ENCODE measurements at places on chromosomes 3 and 15. TPM values are rescaled to one million over a fixed set of nuclear protein-coding genes. Genes with fewer than 3 reads are reported as not detected.
A peak's percentile ranks its signal among the peaks of the same experiment; 100 is the strongest.

- peak; percentile 8 for DNase-seq
Measured at GRCh38 chr3:101128786-101129185, 135.6 kb upstream of the ABI3BP start.

Gene RARB
- 37.4 TPM for total RNA-seq

Gene ENTPD3
- total RNA-seq = not detected

Gene EPHA6
- total RNA-seq = not detected

- no peak for DNase-seq
Measured at GRCh38 chr15:70435369-70435768, 328.0 kb downstream of the UACA start.

Gene ZNF717
- 9.7 TPM for total RNA-seq

DNA sequence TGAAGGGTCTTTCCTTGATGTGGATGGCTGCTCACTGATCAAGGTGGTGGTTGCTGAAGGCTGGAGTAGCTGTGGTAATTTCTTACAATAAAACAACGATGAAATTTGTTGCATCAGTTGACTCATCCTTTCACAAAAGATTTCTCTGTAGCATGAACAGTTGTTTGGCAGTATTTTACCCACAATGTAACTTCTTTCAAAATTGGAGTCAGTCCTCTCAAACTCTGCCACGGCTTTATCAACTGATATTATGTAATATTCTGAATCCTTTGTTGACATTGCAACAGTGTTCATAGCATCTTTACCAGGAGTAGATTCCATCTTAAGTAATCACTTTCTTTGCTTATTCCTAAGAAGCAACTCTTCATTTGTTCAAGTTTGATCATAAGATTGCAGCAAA is 252.6 kb downstream of the UBE2E2 start:
- peak; percentile 54 for DNase-seq

GRCh38 chr3:41986561-41986960 is 24.7 kb upstream of the ULK4 start:
- DNase-seq = no peak

Measured in RPMI7951 (cell line).